ENCODE measurements at places on chromosomes 1 and 21. TPM values are rescaled to one million over a fixed set of nuclear protein-coding genes. Genes with fewer than 3 reads are reported as not detected.

Gene ATP6V1G3
- not detected for polyA plus RNA-seq

Gene OSCP1
- not detected for polyA plus RNA-seq

Gene CR2
- polyA plus RNA-seq: 128 TPM

Gene SLC45A1
- polyA plus RNA-seq: not detected

Gene NEGR1
- polyA plus RNA-seq: not detected

DNA sequence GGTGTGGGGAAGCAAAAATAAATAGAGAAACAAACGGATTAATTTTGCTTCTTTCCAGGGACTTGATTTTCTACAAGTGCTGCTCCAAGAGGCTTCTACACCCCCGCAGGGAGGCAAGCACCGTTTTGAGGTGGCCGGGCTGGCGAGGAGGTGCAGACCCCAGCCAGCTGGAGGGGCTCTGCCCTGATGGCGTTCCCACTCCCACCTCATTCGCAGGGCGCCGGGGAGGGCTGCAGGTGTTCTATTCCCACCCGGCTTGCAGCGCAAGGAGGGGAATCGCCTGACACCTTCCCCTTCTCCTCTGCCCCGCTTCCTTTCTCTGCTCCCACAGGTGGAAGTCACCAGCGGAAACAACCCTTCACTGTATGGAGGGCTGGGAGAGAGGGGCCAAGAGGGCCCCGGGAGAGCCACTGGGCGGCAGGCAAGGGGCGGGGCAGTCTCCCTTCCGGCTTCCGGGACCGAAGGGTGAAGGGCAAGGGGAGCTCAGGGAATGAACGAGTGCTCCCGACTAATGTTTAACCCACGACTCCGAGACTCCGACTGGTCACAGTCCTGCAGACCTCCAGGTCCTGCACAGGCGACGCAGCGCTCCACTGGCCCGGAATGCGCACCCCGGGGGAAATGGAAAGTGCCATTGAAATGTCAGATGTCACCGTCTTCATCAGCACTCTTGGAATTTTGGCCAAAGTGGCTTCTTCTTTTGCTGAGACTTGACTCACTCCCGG is 29.1 kb downstream of the TEX35 start:
- no peak for DNase-seq

GRCh38 chr1:65946376-65946775 is 153.7 kb downstream of the PDE4B start:
- no peak for DNase-seq

GRCh38 chr1:201311356-201312011 is 28.2 kb downstream of the PKP1 start:
- no peak for DNase-seq

DNA sequence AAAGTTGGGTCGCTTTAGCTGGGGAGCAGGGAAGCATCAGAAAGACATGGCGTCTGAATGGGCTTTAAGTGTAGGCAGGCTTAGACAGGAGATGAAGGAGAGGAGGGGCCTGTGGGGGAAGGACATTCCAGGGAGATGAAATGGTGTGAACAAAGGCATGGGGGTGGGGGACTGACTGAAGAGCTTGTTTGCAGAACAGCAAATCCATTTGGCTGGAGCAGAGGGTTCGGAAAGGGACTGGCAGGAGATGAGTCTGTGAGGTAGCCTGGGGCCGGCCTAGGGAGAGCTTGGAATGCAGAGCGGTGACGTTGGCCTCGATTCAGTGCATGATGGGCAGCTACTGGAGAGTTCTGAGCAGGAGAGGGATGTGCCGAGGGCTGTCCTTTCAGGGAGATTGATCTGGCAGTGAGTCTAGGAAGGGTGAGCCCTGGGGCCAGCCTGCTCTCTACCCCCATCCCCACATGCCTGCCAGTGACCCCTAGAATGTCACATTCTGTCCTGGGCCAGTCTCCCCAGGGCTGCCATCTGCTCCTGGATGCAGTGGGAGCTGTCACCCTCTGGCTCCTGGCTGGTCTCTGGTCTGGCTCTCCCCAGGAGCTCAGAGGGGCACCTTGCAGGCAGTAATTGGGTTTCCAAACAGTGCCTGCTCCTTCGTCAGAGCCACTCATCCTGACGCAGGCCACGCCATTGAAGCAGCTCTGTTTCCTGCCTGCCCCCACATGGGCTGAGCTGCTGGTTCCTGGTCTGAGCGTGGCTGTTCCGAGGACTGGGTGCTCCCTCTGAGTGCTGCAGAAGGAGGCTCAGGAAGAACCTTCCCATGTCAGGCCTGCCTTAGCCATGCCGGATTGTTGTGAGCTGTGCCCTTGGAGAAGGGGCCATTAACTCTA is 22.3 kb upstream of the TMEM222 start:
- DNase-seq: no peak

- DNase-seq: no peak
Observed at GRCh38 chr1:13540866-13541265, 27.1 kb upstream of the LRRC38 start.
